SW 1271 (cell line): ENCODE measurements at places on chromosomes 2 and 18.

- DNase-seq: no peak
These were observed 2.4 kb downstream of the RTKN start for GRCh38 chr2:74439373-74439772.

- no peak for DNase-seq
These were observed 226.9 kb downstream of the CYRIA start for GRCh38 chr2:16438613-16439321.

GRCh38 chr2:41500895-41501294, 546.9 kb upstream of the PKDCC start:
- DNase-seq: no peak

- DNase-seq: no peak
These were observed 10.4 kb upstream of the FAM228A start for GRCh38 chr2:24164416-24164973.

DNA sequence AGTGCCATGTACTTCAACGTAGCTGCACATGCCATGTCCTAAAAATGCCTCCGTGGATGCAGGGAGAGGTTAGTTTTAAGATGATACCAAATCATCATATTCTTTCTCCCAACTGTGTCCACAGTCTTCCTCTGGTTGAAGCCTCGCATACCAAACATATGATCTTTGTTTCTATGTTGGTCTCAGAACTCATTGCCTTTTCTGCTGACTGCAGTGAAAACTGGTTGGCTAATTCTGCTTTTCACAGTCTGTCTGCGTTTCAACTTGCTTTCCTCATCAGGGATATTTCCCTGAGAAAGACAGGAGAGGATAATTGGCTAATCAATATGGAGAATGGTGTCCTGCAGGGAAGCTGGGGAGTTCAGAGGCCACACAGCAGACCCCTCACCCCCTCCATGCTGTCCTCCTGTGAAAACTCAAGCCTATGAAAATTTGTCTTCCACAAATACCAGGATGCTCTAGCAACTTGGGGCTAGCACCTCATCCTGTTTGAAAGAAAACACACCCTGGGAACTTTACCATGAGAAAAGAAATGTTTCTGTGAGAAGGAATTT, 192.2 kb upstream of the PXDN start:
- DNase-seq: no peak

DNA sequence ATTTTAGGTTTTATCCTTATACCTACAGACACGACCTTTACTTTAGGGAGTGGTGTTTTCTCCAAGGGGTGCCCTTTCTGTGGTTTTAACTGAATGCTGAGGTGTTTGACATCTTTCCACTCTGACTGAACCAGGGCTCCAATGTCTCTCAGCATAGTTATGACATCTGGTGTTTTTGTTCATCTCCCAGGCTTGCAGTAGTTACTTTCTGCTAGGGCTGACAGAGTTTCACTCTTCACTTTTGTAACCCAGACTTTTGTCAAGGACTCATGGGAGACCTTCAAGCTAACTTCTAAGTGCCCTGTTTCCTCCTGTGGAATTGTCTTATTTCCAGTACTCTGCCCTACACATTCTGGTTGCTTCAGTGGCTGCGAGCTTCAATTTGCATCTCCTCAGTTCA, 103.1 kb downstream of the CCDC85A start:
- DNase-seq: no peak

DNA sequence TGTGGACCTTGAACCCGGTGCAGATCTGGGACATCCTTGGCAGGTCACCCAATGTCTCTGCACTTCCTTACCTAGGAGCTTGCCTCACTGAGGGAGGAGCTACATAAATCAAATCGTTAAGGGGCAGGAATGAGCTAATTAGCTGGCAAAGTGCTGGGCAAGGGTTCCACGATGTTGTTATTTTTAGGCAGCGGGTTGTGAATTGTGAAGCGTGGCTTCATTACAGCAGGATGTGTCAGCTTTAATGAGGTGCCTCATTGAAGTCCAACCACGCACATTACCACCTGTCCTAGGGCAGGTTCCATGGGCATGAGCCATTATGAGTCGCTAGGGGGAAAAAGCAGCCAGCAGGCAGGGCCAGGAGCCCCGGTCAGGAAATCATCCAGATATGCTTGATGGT, 127.0 kb upstream of the AGAP1 start:
- no peak for DNase-seq

GRCh38 chr18:56161566-56162260, 476.7 kb downstream of the TXNL1 start:
- no peak for DNase-seq

DNA sequence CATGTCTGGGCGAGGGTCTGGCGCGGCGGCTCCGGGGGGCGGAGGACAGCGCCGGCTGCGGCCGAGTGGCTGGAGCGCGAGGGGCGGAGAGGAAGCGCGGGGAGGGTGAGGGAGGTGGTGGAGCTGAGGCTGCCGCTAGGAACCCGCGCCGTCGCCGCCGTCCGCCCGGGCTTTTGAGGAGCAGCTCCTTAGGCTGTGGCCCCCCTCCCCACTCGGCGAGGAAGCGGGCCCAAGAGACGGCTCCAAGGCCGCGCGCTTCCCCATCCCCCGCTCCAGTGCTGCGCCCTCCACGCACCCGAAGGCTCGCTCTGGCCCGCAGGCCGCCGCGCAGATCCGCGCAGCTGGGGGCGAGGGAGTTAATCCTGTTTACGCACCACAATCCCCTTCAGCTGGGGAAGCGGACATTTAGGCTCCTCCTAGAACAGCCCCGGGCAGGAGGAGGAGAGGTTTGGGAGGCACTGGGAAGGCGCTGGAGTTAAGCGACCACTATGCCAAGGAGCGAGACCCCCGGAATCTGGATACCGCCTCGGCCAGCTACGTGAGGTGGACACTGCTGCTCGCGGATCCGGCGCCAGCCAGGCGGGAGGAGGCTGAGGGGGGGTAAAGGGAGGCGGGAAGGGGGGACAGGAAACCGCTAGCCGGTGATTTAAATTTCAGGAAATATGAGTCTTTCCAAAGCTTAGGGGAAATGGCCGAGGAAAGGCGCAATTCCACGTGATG, at the start of gene CNRIP1:
CNRIP1 (minus strand) TSS at position 552 of the 720 bp plus-strand sequence; CDS start at position 3, 549 bp downstream.
- DNase-seq: peak; percentile 82

GRCh38 chr2:238787501-238787900, 60.4 kb upstream of the TWIST2 start:
- DNase-seq: no peak

- no peak for DNase-seq
These were observed 830 bp downstream of the CYB5A start for GRCh38 chr18:74290794-74291471.

DNA sequence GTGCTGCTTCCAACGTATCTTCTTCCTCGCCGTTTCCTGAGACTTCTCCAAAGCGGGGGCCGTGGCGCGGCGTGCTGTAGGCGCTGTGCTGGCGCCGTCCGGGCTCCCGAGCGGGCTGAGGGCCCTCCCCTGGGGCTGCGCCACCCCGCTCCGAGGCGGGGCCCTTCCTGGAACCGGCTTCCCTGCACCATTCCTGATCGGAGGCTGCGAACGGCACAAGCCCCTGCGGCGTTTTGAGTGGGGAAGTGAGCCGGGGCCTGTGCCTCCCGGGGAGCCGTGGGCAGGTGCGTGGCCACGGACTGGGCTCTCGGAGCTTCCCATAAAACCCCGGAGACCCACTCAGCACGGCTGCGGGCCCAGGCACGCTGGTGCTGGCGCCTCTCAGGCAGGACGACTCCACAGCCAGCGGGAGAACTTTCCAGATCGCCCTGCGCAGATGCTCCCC, 74.7 kb downstream of the PSMG2 start:
- DNase-seq: no peak

DNA sequence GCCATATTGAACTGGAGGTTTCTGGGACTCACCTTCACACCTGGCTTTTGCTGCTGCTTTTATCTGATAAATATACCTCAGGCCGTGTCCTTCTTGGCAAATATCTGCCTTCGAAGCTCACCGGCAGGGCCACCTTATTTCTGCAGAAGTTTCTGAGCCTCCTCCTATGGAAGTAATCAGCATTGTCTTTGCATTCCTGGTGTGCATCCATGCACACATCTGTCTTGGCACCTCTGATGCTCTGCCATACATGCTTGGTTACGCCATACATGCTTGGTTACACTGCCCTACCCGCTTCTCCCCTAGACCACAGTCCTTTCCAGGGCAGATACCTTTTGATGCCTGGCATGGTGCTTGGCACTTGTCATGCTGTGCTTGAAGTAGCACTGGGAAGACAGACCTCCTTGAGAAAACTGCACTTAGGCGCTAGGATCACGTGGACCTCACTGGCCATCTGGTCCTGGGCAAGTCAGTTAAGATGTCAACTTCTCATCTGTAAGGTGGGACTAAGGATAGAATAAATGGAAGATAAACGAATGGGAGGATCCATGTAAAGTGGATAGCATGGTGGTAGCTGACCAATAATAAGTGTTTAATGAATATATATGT, 66.8 kb downstream of the ZNF236 start:
- DNase-seq: no peak

- DNase-seq: no peak
These were observed 111.1 kb downstream of the SGPP2 start for GRCh38 chr2:222535477-222535876.

DNA sequence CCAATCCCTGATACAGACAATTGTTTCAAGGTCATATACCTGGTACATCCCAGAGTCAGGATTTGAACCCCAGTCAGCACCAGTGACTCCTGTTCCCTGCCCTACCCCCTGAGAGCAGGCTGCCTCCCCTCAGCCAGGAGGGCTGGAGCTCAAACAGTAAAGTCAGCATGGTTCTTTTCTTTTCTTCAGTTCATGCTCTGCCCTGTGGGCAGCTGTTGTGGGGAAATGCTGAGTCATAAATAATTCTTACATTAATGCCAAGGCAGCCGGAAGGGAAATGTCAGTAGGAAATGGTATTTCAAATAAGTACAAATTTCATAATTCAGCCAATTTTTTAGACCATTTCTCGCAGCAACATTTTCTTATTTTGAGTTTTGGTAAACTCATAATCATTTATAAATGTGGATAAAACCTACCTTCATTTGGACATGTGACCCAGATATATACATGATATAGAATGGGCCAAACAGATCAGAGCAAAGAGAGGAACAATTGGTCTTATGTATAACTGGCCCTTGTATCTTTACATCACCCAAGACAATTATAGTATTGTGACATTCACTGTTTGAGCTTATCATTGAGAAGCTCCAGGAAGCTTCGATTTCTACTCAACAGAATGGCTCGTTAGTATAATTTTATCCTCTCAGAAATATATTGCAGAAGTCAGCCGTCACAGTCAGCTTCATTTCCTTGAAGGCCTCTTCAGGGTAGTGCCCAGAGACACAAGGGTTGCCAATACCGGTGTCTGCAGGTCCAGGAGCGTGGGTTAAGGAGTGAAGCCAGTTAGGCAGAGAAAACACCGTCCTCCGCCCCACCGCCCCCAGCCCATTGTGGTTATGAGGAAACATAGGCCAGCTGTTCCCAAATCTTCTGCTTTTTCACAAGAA, 28.0 kb upstream of the SCYGR1 start:
- peak; percentile 58 for DNase-seq

DNA sequence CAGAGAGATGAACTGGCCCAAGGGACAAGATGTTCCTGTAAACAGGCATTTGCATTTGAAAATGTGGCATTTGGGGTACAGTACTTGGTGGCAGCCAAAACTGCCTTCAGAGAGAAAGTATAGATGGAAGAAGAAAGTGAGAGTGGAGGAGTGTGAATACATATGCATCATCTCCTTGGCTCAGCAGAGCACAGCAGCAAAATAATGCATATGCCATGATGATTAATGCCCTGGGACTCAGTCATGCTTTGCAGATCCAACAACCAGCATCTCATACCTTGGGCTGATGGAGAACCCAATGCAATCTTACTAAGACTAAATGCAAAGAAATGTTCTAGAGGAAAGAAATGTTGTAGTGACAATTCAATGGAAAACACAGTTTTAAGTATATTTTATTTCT, 29.7 kb upstream of the CYTIP start:
- DNase-seq: no peak

DNA sequence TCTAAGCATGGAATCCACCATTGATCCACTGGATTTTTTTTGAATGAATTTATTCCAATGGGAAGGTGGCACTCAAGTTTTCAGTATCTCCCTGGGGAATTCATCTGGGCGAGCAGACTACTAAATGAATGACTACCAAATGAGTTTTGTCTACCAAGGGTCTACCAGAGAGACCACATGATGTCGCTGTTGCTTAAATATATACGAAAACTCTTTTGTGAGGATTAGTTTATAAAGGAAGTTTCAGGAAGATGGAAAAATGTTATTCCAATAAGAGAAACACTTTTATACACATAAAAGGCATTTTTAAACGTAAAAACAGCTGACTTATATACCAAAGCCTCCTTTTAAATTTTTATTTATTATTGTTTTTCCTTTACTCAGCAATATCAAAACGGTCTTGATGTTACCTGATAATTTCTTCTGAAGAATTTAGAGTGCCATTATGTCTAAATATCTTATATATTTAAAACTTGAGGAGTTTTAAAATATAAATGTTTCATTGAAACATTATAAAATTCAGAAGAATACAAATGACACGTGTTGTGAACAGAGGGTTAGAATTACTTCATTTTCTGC, 139.7 kb downstream of the HRH4 start:
- peak; percentile 26 for DNase-seq

DNA sequence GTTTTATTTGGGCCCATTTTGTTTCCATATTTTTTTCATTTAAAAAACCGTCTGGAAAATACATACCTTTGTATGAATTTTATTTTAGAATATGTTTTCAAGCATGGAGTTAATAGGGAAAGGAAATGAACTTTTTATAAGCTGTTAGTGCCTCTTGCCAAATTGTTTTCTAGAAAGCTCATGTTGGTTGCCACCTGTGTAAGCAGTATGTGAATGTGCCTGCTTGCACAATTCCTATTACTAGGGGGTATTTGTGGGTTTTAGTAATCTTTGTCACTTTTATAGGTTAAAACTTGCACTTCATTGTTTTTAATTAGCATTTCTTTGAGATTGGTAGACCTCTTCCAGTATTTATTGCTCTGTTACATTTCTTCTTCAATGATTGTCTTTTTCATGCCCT, 107.3 kb downstream of the TANC1 start:
- no peak for DNase-seq

DNA sequence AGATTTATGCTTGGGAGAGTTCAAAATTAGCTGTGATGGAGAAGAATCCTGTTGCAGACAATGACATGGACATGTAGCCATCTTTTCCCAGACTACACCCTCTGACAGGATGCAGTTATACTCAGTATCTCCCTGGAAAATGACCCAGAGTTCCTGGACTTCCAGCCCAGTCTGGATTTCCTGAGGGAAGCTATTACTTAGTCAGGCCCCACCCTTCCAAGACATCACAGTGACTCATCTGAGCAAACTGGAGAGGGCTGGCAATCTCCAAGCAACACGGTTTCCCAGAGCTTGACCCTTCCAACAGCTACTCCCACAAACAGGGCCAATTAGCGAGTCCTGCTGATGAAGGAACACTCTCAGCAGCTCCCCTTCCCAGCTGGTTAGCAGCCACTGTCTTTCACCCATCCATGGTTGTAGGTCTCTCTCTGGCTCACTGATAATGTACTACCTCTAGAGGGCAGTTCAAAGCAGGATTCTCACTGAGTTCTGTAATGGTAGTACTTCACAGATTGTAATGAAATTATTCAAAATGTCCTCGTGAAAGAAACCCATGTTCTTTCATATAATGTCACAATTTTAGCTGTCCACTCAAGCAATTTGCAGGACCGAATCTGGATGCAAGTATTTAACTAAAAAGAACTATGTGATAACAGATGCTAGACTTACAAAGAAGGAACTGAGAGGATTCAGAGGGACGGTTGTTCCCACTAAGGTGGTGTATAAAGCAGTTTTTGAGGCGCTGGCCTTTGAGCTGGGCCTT, 110.2 kb downstream of the MDH1 start:
- DNase-seq: peak; percentile 6

- no peak for DNase-seq
These were observed 639.1 kb upstream of the SETBP1 start for GRCh38 chr18:44041553-44041952.
